ENCODE measurements at places on chromosomes 16 and 17.

DNA sequence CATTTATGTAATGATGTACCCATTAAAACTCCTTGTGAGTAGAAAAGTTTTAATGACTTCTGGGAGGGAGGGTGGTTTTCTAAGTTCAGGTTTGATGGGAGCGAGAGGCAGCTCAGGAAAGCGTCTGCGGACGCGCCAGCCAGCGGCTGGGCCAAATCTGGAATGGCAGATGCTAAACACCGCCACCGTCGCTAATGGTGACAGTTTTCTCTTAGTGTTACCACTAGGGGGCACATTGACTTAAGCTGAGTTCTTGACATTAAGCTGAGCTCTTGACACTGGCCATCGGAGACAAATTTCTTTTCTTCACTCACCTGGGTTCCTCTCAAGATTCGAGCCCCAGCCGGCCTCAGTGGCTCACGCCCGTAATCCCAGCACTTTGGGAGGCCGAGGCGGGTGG, 6.7 kb downstream of the TRPV1 start:
- DNase-seq: no peak

- DNase-seq: peak; percentile 48
These were observed 1.5 kb downstream of the TMEM102 start for GRCh38 chr17:7436556-7437368.

DNA sequence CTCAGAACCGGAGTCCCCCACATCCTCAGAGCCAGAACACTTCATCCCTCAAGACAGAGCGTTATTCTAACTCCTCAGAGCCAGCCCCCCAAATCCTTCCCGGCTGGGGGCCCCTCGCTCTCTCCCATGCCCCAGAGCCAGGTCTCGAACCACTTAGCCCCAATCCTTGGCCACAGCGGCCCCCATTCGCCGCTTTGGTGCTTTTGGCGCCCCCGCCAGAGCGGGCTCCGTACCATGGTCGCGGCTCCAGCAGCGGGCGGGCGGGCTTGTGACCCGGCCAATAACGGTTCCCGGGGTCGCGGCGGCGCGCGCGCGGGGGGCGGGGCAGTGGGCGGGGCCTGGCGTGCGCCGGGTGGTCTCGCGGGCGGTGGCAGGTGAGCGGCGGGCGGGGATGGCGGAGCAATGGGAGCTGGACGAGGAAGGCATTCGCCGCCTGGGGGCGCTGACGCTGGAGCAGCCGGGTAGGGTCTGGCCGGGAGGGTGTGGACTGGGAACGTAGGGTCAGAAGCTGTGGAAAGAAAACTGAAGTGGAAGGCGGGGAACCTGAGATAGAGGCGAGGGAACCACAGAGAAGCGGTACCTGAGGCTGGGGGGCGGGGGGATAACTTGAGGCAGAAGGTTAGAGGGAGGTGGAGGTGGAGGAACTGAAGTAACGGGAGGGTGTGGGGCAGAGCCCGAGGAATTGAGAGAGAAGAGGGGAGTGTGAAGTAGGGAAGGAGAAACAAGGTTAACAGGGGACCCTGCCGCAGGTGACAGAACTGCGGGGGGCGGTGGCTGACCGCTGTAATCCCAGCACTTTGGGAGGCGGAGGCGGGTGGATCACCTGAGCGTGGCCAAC, at the start of the genes KCTD19 and LRRC36:
Gene KCTD19, minus strand, starts transcription at position 270 of the 838 bp plus-strand sequence. Its CDS starts 34 bp downstream, at position 236.
Gene LRRC36, plus strand, starts transcription at position 344 of the 838 bp plus-strand sequence. Its CDS starts 48 bp downstream, at position 392.
- DNase-seq: peak; percentile 14

- no peak for DNase-seq
These were observed 159.1 kb downstream of the SKAP1 start for GRCh38 chr17:48270899-48271298.

- no peak for DNase-seq
These were observed at the start of gene HBZ for GRCh38 chr16:152141-153128. TSS of gene HBZ (plus strand) at chr16:152644. CDS start at chr16:152910, 266 bp downstream.

DNA sequence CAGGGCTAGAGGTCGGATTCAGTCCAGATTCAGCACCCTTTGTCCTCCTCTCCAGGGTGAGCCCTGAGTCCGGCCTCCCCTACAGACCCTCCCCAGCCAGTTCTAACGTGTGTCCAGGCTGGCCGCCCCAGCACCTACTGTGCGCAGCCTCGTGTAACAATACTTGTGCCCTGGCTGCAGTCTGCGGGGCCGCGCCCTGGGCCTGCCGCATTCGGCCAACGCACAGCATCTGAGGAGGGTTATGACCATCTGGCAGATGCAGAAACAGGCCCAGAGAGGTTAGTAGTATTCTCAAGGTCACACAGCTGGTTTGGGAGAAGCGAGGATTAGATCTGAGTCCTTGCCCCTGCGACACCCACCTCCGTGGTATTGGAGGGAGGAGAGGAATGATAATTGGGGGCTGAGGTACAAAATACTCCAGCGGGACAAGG, 968 bp downstream of the RIPOR1 start:
- no peak for DNase-seq

DNA sequence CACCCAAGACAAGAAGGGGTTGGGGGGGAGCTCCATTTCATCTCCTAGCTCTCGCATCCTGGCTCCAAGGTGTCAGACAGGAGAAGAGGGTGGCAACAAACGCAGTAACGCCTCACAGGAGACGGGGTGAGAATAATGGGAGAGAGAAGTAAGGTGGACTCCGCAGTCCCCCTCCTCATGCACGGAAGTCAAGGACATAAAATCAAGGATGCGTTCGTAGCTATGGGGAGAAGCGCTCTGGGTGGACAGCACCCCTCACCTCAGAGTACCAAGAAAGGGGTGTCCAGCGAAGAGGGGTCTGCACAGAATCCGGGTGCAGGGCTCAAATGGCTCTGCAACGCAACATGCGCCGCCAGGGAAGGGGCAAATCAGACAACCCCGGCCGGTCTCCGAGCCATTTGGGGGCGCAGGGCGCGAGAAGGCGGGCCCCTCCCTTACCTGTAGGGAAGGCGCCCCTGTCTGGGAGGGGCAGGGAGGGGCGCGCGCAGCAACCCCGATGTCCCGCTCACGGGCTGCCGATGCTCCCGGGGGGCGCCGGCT, 555 bp downstream of the HDAC5 start:
- DNase-seq: no peak

DNA sequence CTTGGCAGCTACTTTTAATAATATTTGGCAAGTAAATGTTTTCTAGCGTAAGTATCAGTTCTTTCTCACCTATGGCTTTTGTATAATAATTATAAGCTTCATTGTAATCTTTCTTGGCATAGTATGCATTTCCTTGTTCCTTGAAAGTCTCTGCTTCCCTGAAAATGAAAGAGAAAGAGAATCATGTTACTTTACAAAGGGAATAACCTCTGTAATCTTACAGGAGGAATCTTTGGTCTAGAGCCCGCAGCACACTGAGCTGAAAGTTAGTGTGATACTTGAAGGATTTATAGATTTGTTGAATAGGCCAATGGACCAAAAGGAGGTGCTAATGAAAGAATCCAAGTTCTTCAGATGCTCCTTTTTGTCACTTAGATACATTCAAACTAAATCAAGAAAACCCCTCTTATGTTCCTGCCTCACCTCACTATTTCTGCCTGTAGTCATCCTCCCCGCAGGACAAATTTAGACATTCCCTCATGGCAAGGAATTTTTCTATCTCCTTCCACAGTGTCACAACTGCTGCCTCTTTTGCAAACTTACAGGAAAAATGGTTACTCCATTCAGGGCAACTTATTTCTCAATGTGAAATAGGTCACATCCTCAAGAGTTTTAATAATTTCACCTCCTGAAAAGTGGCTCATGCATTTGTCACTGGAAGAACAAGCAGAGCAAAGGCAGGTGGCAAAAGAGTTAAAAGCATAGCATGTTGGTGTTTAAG, 16.7 kb downstream of the DNAJC7 start:
- DNase-seq: no peak

DNA sequence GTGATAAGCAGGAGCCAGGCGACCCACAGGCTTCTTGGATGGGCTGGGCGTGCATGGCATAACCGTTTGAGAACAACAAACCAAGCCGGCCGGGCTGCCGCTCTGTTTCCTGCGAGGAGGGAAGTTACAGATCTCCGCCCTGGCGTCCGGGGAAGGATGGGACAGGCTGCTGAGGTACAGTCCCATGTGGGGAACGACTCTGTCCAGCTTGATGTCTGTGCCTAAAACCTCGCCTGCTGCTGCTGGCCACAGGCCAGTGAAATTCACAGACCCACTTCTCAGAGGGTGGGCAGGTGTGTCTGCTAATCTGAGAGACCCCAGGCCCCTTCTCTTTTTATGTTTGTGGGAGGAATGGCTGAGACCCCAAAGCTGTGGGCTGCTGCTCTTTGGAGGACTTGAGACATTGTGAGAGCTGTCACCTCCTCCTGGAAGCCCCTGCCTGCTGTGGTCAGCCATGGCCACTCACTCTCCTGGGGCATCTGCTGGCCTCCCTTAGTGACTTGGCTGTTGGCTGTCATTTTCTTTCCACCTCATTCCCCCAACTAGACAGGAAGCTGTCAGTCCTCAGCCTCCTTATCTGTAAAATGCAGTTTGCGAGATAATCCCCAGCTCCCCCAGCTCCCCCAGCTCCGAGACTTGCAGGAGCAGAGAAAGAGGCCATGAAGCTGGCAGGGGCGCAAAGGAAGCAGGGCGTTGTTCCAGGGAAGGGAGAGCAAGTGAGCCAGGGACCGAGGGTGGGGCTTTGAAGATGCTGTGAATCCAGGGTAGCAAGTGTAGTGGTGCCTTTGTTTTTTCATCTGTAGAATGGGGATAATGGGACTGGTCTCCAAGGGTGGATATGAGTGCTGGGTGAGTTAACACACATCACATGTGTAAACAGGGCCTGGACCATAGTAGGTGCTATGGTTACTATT, 51.0 kb downstream of the CMIP start:
- DNase-seq: no peak

- no peak for DNase-seq
These were observed 48.8 kb upstream of the CCL1 start for GRCh38 chr17:34411646-34412421.

DNA sequence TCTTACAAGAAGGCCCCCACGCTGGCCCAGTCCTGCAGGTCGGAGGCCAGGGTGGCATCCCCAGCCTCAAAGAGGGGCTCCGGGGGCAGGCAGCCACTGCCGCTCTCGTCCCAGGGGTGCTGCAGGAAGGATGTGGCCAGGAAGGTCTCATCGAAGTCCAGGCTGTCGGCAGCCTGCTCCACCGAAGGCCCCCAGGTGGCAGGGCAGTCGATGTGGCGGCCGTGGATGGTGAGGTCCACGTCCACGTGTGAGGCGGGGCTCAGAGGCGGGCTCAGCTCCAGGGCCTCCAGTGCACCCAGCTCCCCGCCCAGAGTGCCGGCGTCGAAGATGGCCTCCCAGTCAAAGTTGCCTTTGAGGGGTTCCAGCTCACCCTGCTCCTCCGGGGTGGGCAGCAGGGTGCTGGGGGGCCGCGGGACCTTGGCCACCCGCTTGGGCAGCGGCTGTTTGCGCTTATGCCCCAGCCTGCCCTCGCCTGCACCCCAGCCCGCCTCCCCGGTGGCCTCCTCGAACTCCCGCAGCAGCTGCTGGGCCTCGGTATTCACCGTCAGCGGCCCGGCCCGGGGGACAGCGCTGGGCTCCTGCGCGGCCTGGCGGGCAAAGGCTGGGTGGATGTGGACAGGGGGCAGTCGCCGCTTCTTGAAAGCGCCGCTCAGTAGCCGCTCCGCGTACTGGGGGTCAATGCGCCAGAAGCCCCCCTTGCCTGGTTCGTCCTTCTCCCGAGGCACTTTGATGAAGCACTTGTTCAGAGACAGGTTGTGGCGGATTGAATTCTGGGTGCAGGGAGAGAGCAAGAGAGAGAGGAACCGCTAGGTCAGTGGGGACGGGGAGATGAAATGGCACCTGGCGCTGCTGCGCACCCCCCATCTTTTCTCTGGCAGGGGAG, 3.5 kb downstream of the FOXJ1 start:
- no peak for DNase-seq

DNA sequence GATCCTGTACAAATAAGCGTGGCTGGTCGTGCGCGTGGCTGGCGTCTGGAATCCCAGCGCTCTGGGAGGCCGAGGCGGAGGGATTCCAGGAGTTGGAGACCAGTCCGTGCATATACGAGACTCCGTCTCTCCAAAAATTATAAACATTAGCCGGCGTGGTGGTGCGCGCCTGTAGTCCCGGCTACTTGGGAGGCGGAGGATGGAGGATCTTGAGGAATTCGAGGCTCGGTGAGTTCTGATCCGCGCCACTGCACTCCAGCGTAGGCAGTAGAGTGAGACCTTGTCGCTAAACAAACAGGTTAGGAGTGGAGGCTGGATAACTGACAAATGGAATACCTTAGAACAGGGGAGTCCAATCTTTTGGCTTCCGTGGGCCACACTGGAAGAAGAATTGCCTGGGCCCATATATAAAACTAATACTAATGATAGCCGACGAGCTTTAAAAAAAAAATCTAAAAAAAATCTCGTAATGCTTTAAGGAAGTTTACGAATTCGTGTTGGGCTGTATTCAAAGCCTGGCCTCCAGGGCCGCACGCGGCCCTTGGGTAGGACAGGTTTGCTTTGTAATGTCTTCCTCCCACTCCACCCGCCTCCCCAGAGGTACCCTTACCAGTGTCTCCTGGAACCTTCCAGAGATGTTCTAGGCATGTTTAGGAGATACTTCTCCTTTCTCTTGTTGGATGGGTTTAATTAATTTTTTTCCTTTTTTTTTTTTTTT, 909 bp upstream of the RSL1D1 start:
- DNase-seq: no peak

DNA sequence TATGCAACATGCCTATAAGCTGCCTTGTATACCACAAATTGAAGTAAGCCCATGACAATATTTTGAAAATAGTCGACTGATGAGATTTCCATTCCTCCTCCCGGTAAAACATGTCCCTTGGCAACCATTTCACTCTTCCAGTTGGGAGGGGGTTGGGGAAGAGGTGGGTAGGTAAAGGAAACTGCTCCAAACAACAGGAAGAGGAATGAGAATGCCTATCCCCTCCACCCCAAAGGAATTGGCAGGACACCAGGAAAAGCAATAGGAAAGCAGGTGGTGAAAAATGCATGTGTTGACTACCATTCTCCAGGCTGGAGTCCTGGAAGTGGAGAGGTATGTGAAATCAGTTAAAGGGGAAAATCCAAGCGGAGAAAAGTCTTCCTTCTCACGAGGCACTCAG, 455.9 kb upstream of the PSMD7 start:
- DNase-seq: no peak

DNA sequence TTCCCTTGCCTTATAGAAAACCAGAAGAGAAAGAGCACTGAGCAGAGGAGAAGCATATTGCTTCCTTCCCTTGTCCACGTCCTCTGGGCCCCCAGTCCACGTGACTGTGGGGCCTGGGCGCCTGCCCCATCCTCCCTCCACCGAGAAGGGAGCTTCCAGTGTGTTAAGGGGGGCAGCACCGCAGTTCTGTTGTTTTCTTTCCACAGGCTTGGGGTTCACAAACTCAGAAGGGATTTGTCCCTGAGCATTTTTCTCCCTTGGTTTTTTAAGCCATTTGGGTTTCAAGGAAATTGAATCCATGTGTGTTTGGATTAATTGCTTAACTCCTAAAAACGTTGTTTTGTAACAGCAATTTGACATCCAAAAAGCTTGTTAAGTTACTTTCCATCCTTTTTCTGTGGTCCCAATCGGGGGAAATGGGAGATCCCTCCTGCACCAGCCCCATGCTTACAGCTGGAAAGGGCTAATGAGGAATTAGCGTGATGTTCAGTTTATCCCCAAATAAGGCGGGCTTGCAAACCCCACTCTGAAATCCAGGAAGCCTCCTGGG, 347.5 kb upstream of the TNRC6C start:
- no peak for DNase-seq

GRCh38 chr17:42389135-42389417, 834 bp upstream of the STAT3 start:
- DNase-seq: no peak

All from activated CD4-positive, CD25-positive, alpha-beta regulatory T cell (primary cell).